SIG-M5 (cell line): ENCODE measurements at places on chromosomes 2 and 18.

DNA sequence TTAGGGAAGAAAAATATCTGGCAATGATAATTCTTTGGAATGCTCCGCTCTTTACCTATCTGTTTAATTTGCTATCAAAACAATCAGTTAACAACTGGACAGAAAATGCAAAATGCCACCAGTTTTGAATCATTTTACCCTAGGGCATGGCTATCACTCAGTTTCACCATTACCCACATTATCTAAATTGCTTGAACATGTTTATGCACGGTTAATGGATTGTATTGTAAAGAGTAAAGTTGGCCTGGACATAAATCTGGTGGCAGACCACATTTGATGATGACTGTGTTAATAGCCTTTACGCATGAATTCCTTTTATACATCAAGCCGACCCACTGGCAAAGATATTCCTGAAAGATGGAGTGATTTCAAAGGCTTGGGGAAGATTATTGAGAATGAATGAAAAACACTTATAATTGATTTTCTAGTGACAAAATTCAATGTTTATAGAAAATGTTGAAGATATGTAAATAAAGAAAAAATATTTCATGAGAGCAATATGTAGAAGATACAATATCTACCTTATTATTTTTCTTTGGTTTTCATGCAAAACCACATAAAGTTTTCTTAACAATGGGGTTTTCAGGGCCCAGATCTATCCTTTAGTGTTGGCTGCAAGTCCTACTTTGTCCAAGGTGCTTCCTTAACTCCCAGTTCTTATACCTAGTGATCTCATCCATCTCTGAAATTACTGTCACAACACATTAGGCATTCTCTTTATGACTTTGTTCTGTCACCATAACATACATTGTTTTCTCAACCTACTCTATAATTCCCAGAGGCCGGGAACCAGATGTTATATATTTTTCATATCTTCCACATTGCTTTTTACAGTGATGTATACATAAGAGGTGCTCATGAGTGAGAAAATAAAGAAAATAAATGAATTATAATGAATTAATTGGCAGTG lies 265.1 kb downstream of the RIT2 start:
- DNase-seq = no peak

DNA sequence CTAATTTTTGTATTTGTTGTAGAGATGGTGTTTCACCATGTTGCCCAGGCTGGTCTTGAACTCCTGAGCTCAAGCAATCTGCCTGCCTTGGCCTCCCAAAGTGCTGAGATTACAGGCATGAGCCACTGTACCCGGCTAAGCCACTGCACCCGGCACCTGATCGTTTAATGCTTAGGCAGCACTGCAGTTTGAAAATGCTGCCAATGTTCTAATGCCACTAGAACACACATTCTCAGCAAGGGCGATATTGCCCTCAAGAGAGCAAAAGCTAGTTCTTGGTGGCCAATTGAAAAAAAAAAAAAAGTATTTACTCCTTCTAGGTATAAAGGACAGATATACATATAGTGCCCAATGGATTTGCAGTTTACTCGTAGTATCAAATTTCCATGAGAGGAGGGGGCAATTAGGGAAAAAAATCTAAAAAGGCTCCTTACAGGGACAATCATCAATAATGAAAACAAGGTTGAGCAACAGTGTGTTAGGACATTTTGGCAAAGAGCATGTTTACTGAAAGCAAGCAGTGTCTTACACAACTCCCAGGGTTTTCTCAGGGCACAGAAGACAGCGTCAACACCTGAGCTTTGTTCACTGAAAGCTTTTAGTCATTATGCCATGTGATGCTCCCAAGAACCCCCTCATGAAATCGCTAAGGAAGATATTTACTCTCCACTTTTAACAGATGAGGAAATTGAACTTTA lies 199.9 kb upstream of the PKDCC start:
- no peak for DNase-seq

- peak; percentile 52 for DNase-seq
Observed at GRCh38 chr2:27890146-27890923, at the start of the genes BABAM2 and RBKS. BABAM2 (plus strand) TSS chr2:27890729; CDS start chr2:27894557, 3,828 bp downstream. RBKS (minus strand) TSS chr2:27890387; CDS start chr2:27890345, 42 bp downstream.

DNA sequence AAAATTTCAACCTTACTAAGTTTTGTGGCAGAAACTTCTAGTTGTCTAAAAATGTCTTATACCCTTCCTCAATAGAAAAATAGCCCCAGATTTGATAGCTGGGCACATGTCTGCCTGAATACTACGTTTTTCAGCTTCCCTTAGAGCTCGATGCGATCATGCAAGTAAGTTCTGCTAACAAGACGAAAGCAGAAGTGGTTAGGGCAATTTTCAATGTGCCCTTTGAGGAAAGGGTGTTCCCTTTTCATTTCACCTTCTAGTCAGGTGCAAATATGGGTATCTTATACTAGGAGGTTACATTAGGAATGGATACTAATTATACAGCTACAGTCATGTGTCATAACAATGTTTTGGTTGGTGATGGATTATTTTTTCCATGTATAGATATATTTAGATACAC lies 1572.1 kb upstream of the LRRTM1 start:
- DNase-seq = no peak

- no peak for DNase-seq
Observed at GRCh38 chr2:133344849-133345248, 223.4 kb downstream of the NCKAP5 start.
